ENCODE measurements at places on chromosomes 2 and 18.

DNA sequence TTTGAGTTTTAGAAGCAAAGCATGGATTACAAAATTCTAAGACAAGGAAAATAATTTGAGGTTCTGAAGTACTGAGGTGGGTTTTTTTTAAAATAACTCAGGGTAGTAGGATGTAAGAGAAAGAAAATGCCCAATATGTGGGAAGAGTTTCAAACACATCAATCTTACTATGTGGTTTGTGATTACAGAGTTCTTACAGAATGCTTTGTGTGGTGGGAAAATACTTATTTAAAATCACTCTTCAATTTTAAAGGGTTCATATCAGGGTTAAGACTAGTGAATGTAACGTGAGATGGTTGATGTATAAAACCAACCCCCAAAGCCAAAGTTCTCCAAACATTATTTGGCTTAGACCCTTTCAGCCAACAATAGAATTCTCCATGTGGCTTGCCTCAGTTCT, 173.5 kb downstream of the UBE2E3 start:
- DNase-seq, result no peak

DNA sequence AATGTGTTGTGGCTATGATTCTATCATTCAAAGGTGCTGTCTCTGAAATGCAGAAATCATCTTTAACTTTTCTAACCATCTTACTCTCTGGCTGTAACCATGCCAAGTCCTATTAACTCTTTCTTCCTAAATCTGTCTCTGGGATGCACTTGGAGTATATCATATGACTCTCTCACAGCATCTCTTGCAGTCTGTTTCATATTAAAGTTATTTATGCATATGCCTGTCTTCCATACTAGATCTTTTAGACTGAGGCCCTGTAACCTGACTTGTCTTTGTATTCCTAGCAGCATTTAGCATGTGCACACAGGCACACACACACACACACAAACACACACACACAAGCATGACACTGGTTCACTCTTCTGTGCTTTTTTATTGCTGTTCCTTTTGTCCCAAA, 320.6 kb downstream of the ETAA1 start:
- no peak for DNase-seq

DNA sequence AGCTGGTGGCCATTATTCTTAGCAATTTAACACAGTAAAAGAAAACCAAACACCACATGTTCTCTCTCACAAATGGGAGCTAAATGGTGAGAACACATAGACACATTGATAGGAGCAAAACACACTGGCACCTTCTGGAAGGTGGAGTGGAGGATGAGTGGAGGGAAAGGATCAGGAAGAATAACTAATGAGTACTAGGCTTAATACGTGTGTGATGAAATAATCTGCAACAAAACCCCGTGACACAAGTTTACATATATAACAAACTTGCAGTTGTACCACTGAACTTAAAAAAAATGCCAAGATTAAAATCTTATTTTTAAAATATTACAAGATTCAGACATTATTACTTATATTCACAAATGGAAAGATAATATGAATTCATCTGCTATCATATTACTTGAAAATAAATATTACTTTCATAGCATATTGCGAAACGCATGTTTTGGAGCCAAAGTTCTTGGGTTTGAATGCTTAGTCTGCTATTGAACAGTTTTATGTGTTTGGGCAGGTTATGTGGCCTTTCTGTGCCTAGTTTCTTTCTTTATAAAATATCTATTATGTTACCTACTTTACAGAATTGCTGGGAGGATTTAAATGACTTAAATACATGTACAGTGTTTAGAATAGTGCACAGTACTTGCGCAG, 20.5 kb downstream of the ANKRD62 start:
- DNase-seq, result no peak

GRCh38 chr2:505941-506340, 171.3 kb downstream of the TMEM18 start:
- no peak for DNase-seq

DNA sequence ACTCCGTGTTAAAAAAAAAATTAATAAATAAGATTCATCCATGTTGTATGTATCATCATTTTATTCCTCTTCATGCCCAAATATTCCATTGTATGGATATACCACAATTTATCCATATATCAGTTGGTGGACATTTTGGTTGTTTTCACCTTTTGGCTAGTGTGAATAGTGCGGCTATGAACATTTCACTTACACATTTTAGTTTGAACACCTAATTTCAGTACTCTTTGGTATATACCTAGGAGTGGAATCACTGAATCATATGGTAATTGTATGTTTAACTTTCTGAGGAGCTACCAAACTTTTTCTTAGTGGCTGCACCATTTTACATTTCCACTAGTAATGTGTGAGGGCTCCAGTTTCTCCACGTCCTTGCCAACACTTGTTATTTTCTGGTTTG, 20.0 kb downstream of the CDCA7 start:
- DNase-seq, result no peak

DNA sequence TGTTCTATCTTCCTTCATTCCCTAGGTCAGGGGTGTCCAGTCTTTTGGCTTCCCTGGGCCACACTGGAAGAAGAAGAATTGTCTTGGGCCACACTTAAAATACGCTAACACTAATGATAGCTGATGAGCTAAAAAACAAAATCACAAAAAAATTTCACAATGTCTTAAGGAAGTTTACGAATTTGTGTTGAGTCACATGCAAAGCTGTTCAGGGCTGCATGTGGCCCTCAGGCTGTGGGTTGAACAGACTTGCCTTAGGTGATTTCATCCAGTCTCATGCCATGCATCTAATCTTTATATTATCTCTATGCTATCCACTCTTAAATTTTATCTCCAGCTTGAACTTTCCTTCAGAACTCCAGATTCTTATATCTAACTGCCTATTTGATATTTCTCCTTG, 80.1 kb downstream of the CCDC85A start:
- DNase-seq, result no peak

DNA sequence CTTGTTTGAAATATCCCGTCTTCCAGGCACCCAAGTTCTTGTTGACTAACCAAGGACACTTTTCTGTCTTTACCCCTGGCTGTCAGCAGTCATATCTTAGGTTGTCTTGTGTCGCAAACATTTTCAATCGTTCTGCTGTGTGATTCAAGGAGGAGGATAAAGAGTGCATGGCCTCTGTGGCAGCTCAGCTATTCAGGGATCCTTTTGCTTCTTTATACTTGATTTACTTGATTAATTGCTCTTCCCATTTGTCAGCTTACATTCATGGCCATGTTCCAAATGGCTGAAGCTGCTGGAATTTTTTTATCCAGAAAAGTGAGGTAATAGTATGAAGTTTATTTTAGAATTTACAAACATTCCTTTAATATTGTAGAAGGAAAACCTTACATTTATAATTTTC, 97.3 kb upstream of the FZD5 start:
- DNase-seq, result no peak

DNA sequence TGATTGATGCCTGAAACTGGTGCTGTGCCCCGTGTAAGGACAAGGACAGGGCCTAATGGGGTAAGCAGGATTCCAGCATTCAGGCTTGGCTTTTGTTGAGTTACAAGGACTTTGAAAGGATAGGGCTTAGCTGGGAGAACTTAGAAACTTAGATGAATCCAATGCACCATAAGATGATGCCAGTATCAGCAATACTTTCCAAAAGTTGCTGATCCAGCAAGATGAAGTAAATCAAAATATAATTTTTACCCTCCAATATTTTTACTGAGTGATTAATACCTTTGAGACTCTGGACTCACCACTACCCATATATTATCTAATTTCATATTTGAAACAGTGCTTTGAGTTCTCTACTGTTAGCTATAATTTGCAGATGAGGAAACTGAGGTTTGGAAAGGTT, 354.5 kb upstream of the ATP5MC3 start:
- no peak for DNase-seq

DNA sequence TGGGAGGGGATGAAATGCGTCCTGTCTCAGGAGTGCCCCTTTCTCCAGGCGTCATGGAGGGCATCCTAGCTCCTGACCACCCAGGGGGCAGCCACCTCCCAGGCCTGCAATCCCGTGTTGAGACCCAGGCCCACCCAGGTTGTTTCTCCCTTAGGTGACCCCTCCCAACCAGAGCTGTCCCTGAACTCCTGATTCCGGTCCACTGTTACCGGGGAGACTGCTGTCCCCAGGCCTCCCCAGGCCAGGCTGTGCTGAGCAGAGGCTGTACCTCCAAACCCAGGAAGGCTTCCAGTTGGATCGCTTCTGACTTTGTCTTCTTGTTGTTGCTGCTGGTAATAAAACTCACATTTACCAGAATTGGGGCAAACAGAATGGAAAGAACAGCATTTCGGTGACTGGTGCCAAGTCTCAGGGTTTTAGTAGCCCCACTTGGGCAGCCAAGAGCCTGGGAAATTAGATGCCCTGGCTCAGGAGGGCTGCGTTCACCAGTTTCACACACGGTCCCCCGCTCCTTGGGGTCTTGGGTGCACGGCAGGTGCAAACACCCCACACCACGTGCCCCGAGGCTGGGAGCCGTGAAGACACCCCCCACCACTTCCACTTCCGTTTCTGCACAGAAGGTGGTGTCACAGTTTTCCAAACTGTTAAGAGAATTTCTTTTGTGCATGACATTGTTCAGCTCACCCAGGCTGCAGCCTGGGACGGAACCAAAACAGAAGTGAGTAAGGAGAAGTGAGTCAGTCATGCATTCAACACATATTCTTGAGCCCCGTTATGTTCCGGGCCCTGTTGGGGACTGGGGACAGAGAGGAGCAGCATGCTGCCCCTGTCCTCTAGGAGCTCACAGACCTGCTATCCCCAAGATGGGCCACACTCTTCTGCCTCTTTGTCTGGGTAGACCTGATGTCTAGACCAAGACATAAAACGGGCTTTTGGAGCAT, 29.4 kb downstream of the ITM2C start:
- DNase-seq, result no peak

GRCh38 chr18:38872342-38872741, 1306.7 kb upstream of the CELF4 start:
- DNase-seq, result no peak

- DNase-seq, result no peak
Measured at GRCh38 chr2:230737791-230738226, 25.2 kb downstream of the CAB39 start.

DNA sequence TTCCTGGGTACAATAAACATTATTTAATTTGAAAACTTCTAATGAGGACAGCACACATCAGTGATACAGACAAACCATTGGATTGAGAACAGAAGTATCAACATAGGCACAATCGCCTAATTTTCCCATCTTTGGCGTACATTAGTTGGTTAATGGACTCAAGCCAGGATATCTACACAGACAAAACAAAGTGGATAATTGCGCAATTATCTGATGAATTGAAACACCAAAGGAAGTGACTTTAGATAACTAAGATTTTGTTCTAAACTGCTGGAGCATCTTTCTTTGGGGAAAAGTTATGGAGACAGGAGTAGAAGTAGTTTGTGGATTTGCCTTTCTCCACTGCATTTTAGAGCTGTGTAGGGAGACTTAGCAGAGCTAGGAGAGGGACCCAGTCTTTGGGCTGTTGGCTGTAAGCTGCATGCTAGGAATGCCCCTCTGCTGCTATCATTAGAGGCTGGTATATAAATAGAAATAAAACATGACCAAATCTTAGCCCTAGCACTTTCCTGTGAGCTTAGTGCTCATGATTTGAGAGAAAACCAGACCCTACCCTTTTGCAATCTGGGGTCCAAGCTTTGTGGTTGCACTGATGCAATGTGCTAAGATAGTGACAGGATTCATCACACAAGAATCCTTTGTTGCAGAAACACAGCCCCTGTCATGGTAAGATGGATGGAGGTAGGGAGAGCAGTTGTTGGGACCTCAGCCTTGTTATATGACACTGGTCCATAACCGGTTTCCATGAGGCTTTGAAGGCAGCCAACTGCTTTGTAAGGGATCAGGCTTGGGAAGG, 264.5 kb upstream of the PIK3C3 start:
- no peak for DNase-seq

GRCh38 chr2:144325086-144325485, 194.8 kb downstream of the ZEB2 start:
- DNase-seq, result peak; percentile 37

DNA sequence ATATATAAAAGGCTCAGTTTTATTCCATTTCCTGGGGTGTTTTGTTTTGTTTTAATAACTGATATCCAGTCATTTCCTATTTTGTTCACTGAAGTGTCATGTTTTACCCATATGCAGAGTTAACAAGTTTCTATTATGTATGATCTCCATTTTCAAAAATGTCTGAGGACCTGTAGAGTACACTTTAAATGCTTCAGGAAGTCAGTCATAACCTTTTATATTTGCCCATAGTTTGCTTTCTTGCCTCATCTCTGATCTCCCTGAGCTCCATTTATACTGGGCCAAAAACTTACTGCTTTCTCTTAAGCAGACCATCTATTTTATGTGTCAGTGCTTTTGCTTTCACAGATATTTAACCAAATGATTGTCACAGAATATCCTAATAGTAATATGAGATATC, 278.7 kb downstream of the MBD5 start:
- no peak for DNase-seq

DNA sequence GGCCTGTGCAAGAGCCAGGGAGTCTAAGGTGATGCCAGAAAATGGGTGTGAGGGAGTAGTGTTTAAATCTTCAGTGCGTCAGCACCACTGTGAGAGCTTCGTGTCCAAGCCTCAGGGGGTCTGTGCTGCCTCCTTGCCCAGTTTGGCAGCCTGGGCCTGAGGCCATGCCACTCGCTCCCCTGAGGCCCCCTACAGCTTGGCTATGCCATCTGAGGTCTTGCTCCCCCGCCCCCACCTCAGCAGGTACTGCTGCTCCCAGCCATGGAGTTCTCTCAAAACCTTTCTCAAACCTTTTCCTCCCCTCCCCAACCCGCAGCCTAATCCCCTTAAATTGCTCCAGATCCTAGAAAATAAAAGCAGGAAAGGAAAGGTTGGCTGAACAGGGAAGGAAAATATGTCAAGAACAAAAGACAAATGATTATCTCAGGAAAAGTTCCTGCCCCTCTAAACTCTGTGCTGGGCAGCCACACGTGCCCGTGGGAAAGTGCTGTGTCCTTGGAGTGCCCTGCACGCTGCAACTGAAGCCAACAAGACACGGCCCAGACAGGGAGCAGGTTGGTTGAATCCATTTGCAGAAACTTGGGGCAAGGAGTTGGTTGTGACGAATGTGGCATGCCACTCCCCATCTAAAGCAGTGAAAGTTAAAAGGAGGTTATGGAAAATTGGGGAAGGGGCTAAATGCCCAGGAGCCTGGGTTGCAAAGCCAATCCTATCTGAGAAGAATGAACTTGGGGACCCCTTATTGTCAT, 61.2 kb downstream of the ATOH8 start:
- DNase-seq, result no peak

Data from activated gamma-delta T cell treated with anti-CD3 and anti-CD28 coated beads, Interleukin-2, amount 50 U/mL, for 16 hours (primary cell).